Stimulated activated CD4-positive, alpha-beta T cell treated with anti-CD3 and anti-CD28 coated beads, Interleukin-1b, Interleukin-23, amount 100 ng/mL, for 1 hour (primary cell): ENCODE measurements at places on chromosomes 2 and 18.

DNA sequence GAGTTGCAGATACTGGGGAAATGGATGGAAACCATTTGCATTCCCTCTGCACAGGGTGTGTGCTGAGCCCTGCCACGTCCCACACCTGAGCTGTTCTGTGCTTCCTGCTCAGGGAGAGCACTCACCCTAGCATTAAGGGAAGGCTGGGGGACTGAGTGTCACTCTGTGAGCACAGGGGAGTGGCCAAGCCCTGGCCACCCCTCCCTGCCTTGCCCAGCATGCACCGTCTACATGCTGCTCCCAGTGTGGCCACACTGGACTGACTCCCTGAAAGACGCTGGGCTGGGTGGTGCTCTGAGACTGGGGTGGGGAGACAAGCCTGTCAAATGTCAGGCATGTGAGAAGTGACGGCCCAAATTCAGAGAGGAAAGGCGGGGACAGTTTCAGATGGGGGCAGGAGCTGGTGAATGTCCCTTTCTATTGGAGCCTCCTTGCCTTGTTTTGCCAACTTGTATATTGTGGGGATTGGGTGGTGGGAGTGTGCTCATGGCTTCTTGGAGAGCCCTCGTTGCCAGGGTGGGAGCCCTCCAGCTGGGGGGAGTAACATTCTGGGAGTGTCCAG is 298.4 kb upstream of the HS6ST1 start:
- no peak for DNase-seq

DNA sequence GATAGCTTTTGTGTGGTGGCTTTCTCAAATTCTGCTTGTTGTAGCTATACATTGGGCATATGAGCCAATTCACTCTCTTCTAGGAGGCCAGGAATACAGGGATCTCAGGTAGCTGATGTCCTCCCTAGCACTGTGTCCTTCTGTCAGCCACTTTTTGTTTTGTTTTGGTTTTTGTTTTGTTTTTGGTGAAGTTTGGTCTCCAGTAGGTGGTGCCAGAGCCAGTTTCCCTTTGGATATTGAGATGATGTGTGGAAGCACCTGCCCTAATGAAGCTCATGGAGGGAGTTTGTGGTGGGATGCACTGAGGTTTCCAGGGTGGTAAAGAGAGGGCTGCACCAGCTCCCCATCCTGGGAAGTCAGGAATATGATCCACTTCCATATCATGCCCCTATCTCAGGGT is 100.5 kb upstream of the VWC2L start:
- no peak for DNase-seq

DNA sequence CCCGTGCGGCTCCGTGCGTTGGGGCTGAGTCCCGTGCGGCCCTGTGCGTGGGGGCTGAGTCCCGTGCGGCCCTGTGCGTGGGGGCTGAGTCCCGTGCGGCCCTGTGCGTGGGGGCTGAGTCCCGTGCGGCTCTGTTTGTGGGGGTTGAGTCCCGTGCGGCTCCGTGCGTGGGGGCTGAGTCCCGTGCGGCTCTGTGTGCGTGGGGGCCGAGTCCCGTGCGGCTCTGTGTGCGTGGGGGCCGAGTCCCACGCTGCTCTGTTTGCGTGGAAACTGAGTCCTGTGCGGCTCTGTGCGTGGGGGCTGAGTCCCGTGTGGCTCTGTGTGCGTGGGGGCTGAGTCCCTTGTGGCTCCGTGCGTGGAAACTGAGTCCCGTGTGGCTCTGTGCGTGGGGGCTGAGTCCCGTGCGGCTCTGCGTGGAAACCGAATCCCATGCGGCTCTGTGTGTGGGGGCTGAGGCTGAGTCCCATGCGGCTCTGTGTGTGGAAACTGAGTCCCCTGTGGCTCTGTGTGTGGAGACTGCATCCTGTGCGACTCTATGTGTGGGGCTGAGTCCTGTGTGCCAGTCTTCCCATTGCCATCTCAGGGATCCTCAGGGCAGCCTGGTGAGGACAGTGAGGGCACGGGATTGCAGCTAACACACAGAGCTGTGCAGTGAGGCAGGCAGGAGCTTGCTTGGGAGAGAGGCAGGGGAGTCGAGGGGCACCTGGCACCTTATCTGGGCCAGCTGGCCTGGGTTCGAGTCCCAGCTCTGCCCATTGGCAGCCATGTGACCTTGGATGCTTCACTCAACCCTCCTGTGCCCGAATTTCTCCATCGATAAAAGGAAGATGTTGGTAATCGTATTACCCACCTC is 44.5 kb downstream of the LDLRAD4 start:
- DNase-seq: no peak

DNA sequence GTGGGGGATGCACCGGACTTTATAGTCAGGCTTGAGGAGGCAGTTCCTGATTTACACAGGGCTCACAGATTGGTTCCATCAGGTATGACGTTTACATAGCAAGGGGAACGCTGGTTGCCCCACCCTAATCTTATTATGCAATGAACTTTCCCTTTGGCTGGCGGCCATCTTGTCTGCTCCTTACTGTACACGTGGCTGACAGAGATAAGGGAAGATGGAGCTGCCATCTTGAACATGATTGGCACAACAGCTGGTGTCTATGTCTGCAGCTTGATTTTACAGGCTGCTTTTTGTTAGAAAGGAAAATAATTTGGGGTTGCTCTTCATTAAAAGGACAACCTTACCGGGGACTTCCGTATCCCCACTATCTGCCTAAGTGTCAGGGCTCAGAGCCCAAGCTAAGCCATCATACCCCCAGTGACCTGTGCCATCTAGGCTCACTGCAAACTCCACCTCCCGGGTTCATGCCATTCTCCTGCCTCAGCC is 33.5 kb upstream of the ATG16L1 start:
- no peak for DNase-seq
